ENCODE measurements at places on chromosomes 16 and 17.

DNA sequence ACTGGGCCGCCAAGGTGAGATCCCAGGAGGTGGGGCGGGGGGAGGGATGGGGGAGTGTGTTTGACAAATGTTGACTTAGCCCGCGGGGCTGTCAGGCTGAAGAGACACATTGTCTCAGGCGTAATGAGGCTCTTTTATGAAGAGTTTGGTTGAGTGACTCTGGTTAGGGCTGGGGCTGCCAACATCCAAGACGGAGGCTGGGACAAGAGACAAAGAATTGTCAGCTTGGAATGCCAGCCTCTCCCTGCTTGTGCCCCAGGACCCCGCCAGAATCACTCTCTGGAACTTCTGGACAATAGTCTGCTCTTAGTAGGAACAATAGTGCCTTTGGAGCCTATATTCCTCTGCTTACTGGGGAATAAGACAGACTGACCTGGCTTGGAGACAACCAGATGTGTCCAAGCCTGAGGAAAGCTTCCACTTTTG is 24.0 kb downstream of the PCTP start:
- no peak for DNase-seq

DNA sequence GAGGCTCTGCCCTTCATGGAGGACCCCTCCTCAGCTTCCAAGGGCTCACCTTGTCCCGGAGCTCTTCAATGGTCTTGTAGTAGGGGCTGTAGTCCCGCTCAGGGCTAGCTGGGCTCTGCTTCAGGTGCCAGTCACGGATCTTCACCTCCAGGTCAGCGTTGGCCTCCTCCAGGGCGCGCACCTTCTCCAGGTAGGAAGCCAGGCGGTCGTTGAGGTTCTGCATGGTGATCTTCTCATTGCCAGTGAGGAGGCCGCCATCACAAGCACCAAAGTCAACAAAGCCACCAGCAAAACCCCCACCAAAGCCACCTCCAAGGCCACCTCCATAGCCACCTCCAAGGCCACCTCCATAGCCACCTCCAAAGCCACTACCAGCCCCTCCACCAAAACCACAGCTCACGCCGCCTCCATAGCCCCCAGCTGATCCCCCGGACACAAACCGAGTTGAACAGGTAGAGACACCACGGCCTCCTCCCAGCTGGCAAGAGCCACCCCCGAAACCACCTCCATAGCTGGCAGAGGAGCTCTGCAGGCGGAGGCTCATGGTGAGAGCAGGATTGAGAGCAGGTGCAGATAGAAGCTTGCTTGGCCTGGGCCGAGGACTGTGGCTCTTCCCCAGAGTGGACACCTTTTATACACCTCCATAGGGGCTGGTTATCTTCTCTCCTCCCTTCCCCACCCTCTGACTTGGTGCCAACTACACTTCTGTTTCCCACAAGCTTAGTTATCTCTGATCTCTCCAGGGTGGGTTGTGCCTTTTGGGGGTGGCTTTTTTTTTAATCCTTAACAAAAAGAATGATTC is at the start of gene KRT13:
Gene KRT13, minus strand, starts transcription at position 606 of the 802 bp plus-strand sequence. Its CDS starts 62 bp downstream, at position 544.
- no peak for DNase-seq

- peak; percentile 61 for DNase-seq
Measured at GRCh38 chr17:17613708-17614114, 22.2 kb upstream of the PEMT start.

GRCh38 chr17:72005332-72006163 is 115.3 kb upstream of the SOX9 start:
- DNase-seq, result no peak

DNA sequence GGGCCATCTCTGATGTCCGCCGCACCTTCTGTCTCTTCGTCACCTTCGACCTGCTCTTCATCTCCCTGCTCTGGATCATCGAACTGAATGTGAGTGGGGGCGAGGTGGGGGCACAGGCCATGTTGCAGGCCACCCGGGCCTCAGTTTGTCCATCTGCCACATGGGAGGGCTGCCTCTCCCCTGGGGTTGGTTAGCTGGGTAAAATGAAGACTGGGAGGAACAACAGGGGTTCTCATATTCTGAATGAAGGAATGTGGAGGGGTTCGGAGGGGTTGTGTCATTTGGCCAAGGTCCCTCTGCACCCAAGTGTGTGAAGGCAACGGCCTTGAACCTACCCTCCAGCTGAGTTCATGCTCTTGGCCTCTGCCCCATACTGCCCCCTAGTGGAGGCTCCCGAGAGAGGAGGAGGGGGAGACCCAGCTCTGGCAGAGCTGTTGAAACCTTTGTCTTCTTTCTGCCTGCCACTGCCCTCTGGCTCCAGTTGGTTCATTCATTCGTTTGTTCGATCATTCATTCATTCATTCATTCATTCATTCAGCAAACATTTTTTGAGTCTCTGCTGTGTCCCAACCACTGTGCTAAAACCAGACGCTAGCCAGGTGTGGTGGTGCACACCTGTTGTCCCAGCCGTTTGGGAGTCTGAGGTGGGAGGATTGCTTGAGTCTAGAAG is 11.4 kb upstream of the TCAP start:
- DNase-seq, result peak; percentile 82

DNA sequence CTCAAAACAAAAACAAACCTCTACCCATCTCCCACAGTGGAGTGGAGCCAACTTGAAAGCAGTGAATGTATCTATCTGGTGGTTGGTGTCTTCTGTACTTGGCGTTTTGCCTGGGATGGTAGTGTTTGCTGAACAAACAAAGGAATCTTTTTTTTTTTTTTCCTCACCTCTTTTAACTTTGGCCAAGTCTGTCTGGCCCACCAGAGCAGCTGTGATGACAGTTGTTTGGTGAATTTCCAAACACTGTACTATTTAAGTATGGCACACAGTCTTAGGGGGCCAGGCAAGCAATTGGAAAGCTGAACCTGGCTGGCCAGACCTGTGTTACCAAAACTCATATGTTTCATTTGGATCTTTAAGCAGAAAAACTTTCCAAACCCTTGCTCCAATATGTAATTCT is 101.8 kb upstream of the CDH13 start:
- DNase-seq, result no peak

DNA sequence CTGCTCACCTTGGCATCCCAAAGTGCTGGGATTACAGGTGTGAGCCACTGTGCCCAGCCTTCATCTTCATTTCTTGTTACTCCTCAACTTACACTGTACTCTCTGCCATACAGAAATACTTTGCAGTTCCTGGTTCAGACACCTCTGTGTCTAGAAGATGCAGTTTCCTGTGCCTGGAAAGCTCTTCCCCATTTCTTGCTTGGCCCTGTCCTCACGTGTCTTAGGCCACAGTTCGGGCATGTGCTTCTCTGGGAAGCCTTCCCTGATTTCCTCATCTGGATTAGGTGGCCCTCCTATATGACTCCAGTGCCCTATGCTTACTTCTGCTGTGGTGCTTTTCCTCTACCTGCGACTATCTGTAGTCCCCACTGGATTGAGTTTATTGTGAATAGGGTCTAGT is 26.5 kb upstream of the CDR2 start:
- no peak for DNase-seq

DNA sequence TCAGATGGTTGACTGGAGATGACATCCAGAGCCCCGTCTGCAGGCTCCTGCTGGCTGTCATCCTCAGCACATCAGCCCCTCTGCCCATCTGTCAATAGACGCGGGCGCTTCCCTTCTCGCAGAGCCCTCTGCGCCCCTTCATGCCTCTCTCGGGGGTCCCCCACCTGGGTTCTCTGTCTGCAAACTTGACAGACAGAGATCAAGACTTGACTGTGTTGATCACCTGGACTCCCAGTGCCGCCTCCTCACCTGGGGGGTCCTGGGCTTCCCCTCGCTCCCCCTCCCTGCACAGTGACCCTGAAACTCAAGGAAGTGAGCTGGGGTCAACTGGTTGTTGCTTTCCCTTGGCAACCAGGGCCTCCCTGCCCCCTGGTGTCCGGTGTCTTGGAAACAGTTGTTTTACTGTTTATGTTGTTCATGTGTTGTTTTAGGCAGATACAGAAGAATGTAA is 31.9 kb downstream of the RNF213 start:
- no peak for DNase-seq

- no peak for DNase-seq
Measured at GRCh38 chr17:61875804-61876203, 12.5 kb upstream of the BRIP1 start.

DNA sequence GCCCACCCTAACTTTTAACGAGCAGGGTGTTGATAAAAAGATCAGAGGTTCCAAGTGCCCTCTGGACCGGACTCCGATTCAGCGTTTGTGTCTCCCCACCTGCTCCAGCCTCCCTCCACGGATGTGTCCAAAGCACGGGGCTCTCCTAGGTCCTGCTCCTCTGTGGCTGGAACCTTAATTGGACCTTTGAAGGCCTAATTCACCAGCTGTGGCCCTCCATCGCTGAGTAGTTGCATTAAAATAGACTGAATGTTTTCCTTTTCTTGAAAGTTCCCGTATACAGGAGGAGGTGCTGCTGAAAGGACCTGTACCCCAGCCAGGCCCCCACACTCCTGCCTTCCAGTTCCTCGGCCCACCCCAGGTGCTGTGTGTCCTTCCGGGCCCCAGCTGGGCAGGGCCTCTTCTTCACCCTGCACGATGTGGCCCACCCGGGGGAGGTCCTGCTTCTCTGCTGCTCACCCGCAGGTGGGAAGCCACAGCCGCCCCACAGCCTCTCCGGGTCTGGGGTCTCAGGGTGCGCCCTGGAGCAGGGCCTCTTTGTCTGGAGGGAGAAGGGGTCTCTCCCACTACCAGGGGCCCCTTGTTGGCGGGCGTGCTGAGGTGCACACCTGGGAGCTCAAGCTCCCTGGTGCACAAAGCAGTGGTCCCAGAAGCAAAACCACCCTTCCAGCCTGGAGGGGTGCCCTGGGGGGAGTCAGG is 1.3 kb upstream of the CACNA1H start:
- DNase-seq, result no peak

DNA sequence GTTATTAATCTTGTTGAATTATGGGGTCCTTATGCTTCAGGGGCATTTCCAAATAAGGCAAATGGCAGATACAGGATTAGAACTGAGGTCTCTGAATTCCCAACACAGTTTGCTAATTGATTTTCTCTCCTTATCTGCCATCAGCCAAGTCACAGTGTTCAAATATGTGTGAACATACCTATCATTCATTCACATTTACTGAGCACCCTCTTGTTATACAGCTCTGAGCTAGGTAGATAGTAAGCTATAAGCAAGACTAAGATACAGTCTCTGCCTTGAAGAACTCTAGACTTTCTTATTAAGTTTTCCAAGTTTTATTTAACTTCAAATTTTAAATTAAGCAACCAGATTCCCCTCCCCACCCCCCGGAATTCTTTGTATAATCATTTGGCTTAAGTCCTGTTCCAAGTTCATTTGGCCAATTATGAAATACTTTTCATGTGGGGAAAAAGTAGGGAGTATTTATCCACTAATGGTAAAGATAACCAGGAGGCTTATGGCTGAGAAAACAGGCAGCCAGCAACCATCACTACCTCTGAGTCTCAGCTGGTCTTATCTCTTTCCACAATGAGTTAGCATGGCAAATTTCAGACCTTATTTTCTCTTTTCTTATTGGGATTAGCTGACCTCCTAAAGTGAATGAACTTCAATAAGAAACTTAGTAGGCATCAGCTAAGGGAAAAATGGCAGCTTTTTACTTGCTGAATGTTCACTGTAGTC is 31.4 kb upstream of the CORO6 start:
- no peak for DNase-seq

- DNase-seq, result no peak
Measured at GRCh38 chr16:11843861-11844260, 7.5 kb downstream of the RSL1D1 start.

DNA sequence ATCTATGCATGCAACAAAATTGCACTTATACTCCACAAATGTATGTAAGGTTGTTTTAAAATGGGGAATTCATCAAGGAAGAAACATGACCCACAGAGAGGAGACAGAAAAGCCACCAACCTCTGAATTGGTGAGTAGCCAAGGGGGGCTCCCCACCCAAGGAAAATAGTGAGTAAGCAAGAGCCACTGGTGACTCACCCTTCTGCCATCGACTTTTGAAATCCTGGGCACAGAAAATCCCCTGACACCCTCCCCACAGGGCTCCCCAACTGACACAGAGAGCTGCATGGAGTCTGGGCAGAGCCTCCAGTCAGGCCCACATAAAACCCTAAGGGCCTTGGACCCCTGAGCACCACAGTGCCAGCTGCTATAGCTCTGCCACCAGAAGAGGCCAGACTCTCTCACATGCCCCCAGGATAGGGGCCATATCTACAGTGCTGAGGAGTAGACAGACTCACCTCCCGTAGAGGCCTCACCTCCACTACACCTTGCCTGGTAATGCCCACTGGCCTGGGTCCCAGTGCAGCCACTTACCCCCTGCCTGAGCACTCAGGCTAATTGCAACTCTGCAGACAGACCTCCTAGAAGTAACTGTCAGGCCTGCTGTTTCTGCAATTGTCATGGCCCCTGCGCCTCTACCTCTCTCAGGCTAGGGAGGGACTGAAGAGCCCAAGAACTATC is 244.7 kb upstream of the WSB1 start:
- DNase-seq, result no peak

GRCh38 chr16:85416228-85417109 is 196.7 kb upstream of the GSE1 start:
- peak; percentile 68 for DNase-seq

DNA sequence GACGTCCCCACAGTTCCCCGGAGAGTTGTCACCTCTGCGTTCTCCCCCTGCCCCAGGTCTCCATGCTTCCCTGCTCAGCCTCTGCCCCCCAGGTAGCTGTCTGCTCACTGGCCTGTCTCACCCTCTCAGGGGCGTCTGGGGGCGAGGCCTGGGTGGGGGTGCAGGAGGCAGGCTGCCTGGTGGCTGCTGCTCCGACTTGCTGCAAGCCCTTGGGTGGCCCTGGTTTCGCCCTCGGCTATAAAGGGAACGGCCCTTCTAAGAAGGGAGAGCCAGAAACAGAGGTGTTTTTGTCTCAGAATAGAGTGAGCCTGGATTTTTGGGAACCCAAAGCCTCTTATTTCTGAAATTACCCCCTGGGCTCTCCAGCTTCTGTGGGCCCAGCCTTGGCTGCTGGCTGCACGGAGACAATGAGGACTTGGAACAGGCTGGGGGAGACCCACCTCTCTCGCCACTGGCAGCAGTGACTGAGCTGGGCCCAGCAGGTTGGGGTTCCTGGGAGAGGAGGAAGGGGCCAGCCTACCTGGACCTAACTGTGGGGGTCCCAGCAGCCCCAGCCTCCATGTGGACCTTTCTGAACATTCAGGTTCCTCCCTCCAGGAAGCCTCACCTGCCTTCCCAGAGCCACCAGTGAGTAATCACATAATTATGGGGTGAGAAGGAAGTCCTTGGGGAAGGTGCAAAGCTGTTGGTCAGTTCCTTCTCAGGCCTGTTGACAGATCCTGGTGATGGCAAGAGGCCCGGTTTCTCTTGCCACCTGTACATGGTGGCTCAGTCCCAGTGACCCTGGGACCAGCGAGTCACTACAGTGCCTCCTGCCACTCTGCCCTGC is 15.5 kb upstream of the SPNS2 start:
- DNase-seq, result no peak

All from CD4-positive, alpha-beta T cell treated with Interleukin-10 for 1 hour (primary cell).